ENCODE measurements at places on chromosomes 4 and X.

DNA sequence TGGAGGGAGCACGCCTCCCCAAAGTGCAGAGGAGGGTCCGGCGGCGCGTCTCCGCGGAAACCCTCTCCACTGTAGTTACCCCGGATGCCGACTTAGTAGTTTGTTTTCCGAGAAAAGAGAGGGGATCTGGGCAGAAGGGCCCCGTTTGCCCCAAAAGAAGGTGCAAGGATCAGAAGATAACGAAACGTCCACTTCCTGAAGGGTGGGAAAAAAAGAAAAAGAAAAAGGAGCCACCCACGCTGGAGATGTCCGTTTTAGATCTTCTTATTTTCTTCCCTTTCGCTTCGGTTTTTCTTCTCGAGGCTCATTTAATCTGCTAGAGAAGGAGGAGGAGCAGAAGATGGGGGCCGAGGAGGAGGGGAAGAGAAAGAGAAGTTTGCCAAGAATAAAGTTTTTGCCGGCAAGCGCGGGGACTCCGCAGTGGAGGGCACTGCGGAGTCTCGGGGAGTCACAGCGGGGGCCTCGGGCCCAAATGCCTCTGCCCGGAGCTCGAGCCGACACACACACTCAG is 517 bp downstream of the LEF1 start:
- DNase-seq: no peak

DNA sequence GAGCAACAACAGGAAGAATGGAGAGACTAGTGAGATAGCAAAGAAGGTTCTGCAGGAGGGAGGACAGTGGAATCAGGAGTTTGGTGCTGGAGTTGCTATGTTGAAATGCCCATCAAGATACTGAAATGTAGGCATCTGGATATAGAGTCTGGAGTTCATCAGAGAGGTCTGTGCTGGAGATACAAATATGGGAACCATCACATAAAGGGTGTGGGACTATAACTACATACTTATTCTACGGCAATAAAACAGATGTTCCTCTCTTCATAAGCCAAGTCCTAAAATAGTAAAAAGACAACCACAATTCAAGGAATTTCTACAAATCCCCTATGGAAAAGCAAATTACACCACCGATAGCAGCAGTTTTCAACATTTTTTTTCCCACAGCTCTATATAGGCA is 1.6 kb downstream of the MED14 start:
- no peak for DNase-seq

GRCh38 chr4:77036206-77036605 is 39.6 kb downstream of the CCNI start:
- no peak for DNase-seq

DNA sequence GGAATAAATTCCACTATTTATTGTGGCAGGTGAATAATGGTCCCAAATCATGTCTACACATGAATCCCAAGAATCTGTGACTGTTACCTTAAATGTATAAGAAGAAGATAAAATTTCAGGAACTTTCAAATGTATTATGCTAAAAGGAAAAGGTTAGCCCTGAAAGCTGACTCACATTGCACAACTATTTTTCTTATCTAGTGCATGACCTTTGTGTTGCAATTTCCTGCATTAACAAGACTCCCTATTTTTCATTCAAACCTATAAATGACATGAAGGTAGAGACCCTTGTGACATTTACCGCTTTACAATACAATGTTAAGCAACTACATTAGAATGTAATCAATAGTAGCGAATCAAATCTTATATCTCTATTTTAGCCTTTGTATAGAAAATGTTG is 36.7 kb downstream of the UBQLN2 start:
- DNase-seq: no peak

- no peak for DNase-seq
These were observed 162.4 kb upstream of the IL15 start for GRCh38 chr4:141473952-141474351.

DNA sequence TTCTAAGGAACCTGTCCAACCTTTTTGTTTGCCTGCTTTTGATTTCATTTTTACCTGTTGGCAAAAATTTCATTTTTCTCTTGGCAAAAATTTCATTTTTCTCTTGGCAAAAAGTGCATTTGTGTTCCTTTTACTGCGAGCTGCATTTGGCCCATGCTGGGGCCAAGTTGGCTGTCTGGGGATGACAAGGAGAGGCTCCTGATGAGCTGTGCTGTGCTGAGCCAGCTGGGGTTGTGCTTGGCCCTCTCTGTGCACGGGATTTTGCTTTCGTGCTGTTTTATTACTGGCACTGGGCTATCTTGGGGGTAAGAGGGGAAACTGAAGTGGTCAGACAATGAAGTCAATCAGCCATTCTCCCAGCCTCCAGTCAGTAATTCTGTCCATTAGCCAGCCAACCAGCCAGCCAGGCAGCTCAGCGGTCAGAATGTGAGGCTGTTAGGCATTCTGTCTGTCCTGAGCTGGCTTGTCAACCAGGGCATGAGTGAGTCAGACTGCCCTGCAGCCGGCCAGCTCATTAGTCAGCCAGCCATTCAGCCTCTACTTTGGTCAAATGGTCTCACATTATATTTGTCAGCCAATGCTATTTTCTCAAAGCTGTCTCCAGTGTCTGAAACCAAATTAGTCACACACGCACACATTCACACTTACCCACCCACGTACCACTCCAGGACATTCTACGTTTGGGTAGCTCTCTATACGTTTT is 56.9 kb upstream of the PRPS1 start:
- no peak for DNase-seq

GRCh38 chr4:182271731-182272130 is 28.5 kb downstream of the TENM3 start:
- DNase-seq: no peak

DNA sequence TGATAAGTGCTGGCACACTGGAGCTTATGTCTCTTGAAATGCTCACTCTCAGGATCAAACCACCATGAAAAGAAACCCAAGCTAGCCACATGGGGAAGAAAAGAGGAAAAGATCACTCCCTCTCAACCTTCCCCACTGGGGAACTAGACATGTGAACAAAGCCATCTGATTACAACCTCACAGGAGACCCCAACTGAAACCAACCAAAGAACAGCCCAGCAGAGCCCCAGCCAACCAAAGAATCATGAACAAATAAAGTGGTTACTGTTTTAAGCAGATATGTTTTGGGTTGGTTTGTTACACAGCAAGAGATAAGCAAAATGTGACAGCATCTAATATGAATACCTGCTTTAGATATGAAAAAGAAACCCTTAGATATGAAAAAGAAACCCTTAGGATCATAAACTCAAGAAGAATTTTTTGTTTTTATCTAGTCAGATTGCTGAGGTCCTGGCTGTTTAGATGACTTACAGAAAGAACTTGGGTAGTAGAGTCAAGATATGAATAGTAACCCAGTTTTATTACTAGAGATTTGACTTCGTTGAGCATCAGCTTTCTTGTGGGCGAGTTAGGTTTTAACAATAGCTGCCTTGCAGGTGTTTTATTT is 23.7 kb upstream of the TLR7 start:
- DNase-seq: no peak

DNA sequence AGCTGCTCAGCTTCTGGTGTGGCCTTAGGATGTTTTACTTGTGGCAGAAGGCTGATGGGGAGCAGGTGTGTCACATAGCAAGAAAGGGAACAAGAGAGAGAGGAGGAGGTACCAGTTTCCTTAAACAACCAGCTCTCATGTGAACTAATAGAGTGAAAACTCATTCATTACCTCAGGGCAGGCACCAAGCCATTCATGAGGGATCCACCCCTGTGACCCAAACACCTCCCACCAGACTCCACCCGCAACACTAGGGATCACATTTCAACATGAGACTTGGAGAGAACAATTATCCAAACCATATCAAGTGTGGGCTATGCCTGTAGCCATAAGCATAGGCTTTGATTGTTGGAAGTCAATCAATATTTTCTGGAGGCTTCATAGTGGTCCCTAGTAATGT is 56.0 kb downstream of the GSX2 start:
- no peak for DNase-seq

DNA sequence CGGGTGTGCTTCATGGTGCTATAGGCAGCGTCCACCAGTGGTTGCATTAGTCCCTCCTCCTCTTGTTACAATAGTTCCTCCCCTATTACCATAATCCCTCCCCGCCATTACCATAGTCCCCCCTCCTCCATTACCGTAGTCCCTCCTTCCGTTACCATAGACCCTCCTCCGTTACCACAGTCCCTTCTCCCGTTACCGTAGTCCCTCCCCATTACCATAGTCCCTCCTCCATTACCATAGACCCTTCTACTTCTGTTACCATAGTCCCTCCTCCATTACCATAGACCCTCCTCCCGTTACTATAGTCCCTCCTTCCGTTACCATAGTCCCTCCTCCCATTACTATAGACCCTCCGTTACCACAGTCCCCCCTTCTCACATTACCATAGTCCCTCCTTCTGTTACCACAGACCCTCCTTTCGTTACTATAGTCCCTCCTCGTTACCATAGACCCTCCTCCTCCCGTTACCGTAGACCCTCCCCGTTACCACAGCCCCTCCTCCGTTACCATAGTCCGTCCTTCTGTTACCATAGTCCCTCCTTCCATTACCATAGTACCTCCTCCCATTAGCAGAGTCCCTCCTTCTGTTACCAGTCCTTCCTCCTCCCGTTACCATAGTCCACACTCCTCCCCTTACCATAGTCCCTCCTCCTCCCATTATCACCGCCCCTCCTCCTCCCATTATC is 129.6 kb downstream of the DHRSX start:
- DNase-seq: no peak

DNA sequence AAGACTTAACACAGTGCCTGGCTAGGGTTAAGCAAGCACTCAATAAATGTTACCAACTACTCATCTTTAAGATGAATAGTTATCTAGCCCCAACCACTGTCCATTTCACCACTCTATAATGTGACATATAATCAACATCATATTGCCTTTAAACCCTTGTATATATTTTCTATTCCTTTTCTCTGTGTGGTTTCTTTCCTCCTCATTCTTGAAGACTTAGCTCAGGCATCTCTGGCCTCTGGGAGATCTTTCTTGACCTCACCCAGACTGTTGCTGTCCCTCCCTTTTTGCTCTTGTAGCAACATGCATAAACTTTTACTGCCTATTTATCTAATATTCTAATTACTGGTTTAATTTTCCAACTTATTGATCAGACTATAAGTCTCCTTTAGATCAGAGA is 249.9 kb upstream of the MAB21L2 start:
- no peak for DNase-seq

DNA sequence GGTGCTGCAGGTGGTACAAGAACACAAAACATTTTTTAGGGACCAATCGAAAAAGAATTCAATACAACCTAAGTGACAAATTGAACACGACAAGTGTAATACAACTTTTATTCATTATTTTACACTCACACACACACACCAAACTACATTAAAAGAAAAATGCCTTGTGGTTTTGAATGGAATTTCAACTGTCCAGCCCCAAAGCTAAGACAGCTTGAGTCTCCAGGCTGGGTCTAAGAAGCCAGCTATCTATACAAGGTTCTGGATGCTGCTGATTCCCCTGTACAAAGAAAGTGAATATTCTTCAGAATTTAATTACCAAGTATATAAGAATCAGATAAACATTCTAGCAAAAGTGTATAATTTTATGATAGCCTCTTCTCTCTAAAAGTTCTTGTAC is 118.2 kb downstream of the PPP3CA start:
- no peak for DNase-seq

- DNase-seq: no peak
These were observed 63.7 kb downstream of the MAML3 start for GRCh38 chr4:140090215-140090731.

GRCh38 chr4:43481526-43481925 is 589.0 kb downstream of the GRXCR1 start:
- DNase-seq: no peak

GRCh38 chr4:55498051-55498450 is 48.7 kb downstream of the CLOCK start:
- no peak for DNase-seq

DNA sequence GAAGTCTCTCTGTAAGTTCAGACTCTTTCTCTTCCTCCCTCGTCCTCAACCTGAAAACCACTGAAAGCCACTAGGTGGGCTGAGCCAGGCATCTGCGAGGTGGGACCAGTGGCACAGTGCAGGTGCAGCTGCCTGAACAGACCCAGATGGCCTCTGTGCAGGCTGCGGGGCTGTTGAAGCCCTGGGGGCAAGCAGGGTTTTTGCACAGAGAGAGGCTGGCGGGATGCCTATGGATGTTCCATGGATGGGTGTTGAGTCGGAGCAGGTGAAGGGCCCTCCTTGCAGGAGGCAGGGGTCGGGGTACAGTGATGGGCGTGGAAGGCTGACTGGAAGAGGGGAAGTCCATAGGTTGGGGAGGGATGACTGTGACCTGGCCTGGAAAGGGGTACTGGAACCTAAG is 350.2 kb upstream of the FAT1 start:
- DNase-seq: no peak

DNA sequence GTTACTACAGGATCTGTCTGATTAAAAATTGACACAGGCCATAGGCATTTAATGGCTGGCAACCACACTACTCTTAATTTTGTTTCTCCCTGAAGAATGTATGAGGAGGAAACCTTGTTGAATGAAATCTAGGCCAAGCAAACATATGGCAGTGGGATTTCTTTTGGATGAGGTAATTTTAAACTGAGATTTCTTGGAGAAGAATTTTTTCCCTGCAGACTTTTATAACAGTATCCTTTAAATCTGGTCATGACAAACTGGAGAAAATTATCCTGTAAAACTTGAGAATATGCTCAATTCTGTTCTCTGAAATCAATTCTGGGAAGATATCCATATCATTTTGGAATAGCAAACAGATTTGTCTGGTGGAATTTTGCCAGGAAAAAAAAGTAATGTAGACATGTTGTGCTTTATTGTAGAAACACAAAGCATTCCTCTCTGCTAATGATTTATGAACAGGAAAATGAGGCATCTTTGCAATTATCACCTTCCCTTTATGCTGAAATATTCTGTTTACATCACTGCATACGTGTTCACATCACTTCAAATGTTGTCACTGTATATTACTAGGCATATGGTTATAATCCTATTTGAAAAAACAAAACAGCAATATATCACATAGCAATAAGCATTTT is 108.3 kb upstream of the ARSJ start:
- no peak for DNase-seq

DNA sequence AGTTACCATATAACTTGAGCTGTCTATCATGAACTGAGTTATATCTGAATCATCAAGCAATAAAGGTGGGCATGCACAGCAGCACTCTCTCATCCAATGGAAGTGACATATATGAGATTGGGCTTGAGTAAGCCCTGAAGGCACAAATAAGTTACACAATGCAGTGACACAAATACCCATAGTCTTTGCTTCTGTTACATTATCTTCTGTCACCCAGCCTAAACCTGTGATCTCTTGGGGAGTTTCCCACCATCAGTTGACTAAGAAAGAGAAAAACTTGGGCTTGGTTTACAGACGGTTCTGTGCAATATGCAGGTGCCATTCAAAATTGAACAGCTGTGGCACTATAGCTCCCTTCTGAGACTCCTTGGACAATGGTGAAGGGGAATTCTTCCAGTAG is 138.8 kb upstream of the IL15 start:
- no peak for DNase-seq

- no peak for DNase-seq
These were observed 107.5 kb upstream of the MAGEC2 start for GRCh38 chrX:142312591-142312990.

DNA sequence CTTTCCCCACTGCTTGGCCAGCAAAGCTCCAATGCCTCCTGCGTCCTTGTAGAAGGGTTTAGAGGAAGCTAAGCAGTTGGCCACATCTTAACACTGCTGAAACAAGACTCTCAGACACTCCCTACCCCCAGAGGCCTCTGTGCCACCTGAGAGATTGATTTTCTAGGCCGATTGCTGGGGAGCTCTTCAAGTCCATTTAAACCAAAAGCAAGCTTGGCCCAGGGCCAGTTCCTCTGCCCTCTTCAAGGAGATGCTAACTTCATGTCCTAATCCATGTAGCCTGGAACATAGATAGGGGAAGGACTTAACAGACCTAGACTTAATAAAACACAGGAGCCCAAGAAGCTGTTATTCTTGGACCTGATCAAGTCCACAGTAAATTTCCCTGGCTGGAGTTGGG is 27.2 kb upstream of the FMR1NB start:
- no peak for DNase-seq

Data from activated CD8-positive, alpha-beta memory T cell treated with anti-CD3 and anti-CD28 coated beads, Interleukin-2, amount 50 U/mL, for 48 hours (primary cell).